Upper lobe of left lung (tissue), 6 donors: ENCODE measurements at places on chromosomes 16 and 17.

GRCh38 chr16:51710186-51710585, 559.1 kb upstream of the SALL1 start:
- H3K36me3 ChIP-seq: no peaks in the 10 kb centered on the region
- H3K4me3 ChIP-seq: no peak overlapping the region
- H3K4me1 ChIP-seq: no peaks in the 10 kb centered on the region
- H3K27ac ChIP-seq: no peak overlapping the region
- H3K27me3 ChIP-seq: no peaks in the 10 kb centered on the region
- no peak for DNase-seq

DNA sequence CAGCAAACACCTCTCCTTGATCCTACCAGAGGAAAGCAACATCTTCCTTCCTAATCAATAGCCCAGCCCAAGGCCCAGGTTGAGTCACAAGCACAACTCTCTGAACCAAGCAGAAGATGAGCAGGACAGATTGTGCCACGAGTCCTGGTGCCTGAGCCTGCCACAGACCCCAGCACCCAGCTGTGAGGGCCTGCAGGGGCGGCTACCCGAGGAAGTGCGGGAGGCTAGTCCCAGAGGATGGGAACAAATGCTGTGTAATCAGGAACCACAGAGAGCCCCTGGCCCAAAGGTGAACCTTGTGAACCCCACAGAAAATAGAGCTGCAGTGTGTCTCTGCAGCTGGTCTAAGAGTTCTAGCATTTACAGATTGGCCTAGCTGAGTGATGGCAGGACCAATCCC, 126.8 kb upstream of the HSBP1 start:
- H3K36me3 ChIP-seq: no peaks in the 10 kb centered on the region
- H3K4me1 ChIP-seq: no peaks in the 10 kb centered on the region
- no peaks in the 10 kb centered on the region for H3K27me3 ChIP-seq

DNA sequence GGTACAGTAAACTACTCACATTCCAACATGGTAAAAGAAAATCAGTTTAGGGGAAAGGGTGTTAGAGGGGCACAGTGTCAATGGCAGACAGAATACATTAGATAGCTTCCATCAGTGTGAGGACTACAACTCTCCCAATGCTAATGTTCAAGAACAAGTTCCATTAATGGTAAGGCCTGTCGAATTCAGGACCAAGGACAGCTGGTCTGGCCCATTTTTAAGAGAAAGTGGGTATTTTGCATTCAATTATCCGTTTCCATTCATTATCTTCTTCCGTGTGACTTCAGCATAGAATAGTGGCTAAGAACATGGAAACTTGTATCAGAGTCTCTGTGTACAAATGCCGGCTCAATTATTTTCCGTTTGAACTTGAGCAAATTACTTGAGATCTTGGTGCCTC, 98.4 kb downstream of the XYLT1 start:
- peaks cover 17% of the 10 kb centered on the region for H3K4me1 ChIP-seq
- no peaks in the 10 kb centered on the region for H3K27me3 ChIP-seq

GRCh38 chr17:36870720-36870999, 66.6 kb upstream of the LHX1 start:
- no peak for DNase-seq
- H3K4me3 ChIP-seq: no peak overlapping the region
- H3K27ac ChIP-seq: no peak overlapping the region
- H3K36me3 ChIP-seq: no peaks in the 10 kb centered on the region

DNA sequence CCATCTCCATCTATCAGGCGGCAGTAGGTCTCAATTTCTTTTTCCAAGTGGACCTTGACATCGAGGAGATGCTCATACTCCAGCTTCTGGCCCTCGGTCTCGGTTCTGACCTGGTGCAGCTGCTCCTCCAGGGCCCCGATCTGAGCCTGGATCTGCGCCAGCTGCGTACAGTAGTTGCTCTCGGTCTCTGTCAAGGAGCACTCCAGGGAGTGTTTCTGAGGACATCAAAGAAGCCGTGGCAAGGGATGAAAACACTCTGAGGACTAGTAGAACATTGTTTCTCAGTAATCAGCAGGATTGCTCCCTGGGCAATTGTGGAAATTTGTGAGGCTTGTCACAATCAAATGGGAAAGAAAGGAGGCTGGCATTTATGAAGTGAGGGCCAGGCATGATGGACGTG, 5.9 kb downstream of the KRT28 start:
- no peaks in the 10 kb centered on the region for H3K27me3 ChIP-seq
- H3K4me1 ChIP-seq: no peaks in the 10 kb centered on the region
- H3K27ac ChIP-seq: no peak overlapping the region
- H3K4me3 ChIP-seq: no peak overlapping the region
